GM19239 (cell line): ENCODE measurements at places on chromosomes 4 and X.

- DNase-seq = no peak
These were observed 62.3 kb upstream of the SCRG1 start for GRCh38 chr4:173461170-173461569.

DNA sequence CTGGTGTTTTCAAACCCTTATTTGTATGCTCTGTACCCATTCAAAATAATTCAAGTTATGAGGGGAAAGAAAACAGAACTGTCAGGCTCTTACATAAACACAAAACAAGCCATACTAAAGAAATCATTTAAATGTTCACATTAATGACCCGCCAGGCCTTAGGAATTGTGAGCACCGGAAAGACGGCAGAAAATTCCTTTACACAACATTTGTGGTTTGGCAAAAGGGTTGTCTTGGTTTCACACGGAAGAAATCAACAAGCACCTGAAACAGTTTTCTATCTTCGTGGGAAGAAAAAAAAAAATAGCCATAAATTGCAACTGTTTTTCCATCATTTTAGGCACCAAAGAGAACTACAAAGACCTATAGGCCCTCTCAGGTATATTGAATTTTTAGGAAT lies 188.5 kb upstream of the FTHL17 start:
- DNase-seq = no peak

DNA sequence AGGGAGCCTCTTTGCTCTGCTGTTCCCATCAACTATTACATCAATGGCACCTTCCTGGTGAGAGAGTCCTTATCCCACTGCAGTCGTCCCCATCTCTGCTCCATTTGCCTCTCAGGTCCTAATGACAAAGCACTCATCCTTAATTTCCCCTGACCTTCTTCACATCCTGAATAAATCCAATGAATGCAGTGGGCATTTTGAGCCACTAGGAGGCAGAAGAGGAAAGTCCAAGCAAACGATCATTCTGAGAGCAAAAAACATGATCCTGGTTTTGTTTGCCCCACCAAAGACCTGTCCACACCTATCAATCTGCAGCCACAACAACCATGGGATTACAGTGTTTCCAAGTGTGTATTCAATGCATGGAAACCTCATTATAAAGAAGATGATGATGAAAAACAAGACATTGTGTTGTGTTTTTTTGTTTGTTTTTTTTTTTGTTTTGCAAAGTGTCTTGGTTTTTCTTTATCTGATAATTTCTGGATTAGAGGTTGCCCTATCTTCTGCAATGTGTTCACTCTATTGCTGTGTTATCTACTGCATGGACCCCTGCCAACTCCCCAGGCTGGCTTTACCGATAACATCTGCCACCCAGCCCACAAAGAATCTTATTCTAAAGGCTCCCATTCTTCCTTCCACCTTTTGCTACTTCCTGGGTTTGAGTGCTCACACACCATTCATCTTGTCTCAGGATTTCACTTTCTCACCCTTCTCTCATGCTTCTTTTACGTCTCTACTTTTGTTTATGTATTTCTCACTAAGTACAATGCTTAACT lies 207.2 kb downstream of the NLGN4X start:
- no peak for DNase-seq

DNA sequence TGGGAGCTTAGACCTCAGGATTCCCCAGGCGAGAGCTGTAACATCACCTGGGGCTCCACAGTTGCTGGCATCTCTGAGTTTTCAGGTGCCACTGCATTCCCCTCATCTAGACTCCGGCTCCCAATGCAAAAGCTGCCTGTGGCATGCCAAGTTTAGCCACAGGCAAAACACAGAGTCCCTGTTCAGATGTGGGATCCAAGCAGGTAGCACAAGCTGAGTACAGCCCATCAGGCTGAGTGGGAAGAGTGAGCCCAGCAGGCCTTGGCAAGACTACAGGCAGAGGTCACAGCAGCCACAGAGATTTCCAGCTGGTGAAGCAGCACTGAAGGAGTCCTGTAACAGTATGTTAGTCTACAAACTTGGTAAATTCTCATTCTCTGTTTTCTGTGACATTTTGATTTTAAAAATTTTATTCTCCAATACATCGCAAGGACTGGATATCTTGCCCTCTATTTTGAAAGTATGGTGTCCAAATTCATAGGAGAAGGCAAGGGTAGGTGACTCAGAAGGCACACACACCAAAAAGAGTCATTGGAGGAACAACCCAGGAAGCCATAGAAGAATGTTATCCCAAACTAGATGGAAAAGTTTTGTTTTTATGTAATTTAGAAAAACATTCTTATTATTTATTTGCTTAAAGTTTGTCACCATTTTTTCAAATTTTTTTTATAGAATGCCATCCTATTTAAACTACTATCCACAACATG lies 13.6 kb upstream of the CXCL2 start:
- DNase-seq = no peak

- DNase-seq = no peak
These were observed 606.9 kb upstream of the PCDH10 start for GRCh38 chr4:132542228-132542627.
